ENCODE measurements at places on chromosomes 16 and 17.

GRCh38 chr17:40599468-40599763, 34.1 kb upstream of the CCR7 start:
- DNase-seq, result no peak

DNA sequence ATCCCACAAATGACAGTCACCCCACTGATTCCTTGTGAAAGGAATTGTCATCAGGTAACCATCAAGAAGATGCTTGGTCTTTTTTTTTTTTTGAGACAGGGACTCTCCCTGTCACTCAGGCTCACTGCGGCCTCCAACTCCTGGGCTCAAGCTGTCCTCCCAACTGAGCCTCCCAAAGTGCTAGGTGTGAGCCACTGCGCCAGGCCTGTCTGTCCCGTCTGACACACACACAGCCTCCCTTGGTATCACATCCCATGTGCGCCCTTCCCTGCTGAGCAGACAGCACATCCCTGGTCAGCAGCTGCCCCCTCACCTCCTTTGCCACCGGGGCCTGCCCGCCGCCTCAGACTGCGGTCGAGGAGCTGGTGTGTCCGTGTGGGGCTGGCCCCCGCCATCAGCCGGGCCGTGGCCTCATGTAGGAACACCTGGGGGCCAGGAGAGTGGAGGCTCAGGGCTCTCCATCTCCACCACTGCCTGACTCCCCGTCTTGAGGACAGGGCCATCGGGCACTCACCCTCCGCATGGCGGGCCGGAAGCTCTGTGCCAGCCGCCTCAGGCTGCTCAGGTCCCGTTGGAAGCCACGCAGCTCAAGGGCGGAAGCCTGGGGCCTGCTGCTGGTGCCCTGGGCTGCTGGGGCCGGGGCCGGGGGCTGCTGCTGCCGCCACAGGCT, 23.6 kb downstream of the SREBF1 start:
- DNase-seq, result no peak

DNA sequence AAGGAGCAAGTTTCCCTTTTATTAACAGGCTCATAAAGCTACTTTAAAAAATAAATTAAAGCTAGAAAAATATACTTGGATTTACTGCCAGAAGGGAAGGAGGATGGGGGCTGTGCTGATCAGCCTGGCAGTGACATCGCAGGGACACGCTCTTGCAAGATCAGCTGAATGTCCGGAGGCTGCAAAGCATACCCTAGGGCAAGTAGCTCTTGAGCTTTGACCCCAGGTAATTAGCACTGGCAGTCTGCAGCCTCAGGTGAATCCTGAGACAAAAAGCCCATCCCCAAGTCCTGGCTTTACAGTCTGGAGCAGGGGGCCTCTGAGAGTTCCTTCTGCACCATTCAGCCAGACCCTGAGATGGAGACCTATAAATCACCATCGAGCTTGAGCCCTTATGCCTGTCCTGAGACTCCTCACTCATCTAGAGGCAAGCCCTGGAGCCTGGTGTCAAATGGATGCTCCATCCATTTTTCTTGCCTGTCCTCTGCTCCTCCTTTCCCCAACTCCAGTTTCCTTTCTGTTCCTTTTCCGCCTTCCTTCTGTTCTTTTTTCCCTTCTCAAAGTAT, 131.7 kb downstream of the TMEM114 start:
- DNase-seq, result no peak

GRCh38 chr16:74726716-74727115, 26.1 kb upstream of the MLKL start:
- DNase-seq, result no peak

DNA sequence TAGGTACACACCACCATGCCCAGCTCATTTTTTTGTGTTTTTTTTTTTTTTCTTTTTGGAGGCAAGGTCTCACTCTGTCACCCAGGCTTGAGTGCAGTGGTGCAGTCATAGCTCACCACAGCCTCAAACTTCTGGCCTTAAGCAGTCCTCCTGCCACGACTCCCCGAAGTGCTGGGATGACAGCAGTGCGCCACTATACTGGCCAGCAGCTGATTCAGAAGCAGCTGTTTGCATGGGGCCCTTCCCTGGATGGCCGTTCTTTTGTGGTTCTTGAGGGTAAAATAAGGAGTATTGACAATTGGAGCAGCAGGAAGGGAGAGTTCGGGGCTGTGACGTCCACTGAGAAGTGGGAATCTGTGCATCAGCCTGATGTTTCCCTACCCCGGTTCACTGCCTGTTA, 41.6 kb downstream of the KIAA0513 start:
- no peak for DNase-seq

DNA sequence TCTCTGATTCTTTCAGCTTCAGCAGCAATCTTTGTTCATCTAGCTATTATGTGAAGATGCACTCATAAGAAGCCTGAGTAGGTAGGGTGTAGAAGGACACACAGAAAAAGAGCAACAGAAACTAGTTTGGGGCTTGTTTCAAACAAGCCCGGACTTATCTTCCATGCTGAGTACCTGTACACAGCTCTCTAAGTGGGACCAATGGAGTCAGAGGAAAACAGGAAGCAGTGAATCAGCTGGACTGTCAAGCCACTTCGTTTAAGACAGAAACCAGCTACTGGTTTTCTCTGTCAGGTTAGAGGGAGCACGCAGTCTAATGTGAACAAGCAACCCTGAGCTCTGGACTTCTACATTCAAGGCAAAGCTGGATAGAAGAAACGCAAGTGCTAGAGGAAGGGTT, 16.0 kb downstream of the MAP2K6 start:
- DNase-seq, result no peak

DNA sequence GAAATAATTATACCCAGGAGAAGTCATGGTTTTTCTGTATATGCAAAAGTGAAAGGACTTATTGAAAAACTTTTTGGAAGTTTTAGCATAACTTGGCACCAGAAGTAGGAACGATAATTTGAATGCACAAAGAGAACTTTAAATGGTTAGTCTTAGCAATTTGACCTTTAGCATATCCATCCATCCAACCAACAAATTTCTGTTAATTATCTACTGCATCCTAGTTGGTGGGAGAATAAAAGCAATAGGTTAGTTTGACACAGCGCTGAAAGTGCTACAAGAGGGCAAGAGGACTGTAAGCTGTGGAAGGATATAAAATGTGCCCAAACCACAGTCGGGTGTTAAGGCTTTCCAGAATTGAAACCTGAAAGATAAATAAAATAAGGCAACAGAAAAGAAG, 17.6 kb downstream of the SPAG9 start:
- no peak for DNase-seq

GRCh38 chr16:85521552-85522307, 91.4 kb upstream of the GSE1 start:
- peak; percentile 68 for DNase-seq

GRCh38 chr16:79006765-79007164, 593.8 kb downstream of the MAF start:
- no peak for DNase-seq

DNA sequence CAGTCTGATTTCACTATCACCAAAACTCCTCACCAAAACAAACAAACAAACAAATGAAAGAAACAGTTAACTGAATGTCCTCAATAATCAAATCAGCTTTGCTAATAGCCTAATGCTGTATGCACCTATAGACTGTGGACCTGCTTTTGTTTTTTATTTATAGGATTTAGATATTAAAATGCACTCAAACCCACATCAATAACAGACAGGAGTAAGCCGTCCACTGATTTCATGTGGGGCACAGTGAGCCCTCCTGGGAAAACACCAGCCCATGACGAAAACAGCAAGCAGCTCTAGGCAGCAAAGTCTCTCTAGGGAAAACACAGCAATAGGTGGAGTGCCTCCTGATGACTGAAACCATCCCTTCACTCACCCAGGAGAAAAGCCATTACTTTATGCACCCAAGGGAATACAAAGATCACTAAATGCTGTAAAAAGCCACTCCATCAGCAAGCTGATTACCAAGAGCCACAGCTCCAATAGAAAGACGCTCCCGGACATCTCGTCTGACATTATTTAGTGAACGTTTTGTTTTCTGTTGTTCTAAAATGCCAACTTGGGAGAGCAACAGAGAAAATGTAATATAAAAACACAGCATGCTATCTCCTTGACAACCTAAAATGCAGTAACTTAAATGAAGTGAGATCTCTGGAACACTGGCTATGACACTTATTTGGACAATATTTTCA, 47.8 kb downstream of the ANKFY1 start:
- peak; percentile 36 for DNase-seq
